ENCODE measurements at places on chromosomes 5 and 9.

DNA sequence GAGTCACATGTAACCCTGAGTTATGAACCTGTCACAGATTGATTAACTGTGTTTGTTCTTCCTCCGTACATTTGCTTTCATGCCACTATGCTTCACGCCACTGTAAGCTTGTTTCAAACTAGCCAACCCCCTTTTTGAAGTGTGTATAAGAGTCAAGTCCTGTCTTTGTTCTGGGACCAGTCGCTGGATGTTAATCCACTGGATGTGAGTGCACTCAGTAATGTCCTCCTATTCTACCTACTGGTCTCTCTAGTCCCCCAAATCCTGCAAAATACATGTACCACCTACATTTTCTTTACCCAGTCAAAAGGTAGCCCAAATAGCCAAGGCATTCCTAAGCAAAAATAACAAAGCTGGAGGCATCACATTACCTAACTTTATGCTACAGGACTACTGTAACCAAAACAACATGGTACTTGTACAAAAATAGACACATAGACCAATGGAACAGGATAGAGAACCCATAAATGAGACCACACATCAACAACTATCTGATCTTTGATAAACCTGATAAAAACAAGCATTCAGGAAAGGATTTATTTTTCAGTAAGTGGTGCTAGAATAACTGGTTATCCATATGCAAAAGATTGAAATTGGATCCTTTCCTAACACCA is 1139.1 kb upstream of the SEMA6A start:
- no peak for DNase-seq

DNA sequence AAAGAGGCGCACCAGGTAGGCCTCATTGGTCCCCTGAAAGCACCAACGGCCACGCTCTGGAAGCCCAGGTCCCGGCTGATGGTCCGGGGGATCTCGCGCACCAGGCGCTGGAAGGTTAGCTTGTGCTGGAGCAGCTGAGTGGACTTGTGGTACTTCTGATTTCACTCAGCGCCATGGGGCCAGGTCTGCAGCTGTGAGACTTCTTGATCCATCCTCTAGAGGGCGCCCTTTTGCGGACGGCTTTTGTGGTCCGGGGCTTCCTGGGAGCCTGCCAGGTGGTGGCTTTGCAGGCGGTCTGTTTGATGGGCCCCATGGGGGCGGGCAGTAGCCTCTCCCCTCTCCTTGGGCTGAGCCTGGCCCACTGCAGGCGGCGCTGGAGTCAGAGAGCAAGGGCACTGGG is 10.4 kb downstream of the TAF11L12 start:
- no peak for DNase-seq

DNA sequence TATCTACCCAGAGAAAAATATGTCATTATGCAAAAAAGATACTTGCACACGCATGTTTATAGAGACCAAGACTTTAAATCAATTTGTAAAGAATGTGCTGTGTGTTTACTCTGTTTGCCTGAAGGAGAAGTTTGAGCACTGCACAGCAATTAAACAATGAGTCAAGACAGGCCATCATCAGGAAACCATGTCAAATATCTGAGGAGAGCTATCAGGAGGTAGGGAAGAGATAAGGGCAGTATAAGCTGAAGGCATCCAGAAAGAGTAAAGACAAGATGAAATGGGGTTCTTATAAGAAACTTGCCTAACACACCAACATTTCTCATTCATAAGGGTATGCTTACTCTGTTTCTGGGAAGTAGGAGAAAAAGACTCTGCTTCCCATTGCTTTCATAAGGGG is 405.8 kb upstream of the PTGER4 start:
- DNase-seq = no peak

GRCh38 chr5:68818870-68819269 is 274.9 kb upstream of the SLC30A5 start:
- no peak for DNase-seq

- DNase-seq = no peak
Measured at GRCh38 chr5:141525653-141526052, 36.8 kb downstream of the PCDHGC5 start.

- no peak for DNase-seq
Measured at GRCh38 chr9:125683486-125683885, 23.5 kb downstream of the MAPKAP1 start.

DNA sequence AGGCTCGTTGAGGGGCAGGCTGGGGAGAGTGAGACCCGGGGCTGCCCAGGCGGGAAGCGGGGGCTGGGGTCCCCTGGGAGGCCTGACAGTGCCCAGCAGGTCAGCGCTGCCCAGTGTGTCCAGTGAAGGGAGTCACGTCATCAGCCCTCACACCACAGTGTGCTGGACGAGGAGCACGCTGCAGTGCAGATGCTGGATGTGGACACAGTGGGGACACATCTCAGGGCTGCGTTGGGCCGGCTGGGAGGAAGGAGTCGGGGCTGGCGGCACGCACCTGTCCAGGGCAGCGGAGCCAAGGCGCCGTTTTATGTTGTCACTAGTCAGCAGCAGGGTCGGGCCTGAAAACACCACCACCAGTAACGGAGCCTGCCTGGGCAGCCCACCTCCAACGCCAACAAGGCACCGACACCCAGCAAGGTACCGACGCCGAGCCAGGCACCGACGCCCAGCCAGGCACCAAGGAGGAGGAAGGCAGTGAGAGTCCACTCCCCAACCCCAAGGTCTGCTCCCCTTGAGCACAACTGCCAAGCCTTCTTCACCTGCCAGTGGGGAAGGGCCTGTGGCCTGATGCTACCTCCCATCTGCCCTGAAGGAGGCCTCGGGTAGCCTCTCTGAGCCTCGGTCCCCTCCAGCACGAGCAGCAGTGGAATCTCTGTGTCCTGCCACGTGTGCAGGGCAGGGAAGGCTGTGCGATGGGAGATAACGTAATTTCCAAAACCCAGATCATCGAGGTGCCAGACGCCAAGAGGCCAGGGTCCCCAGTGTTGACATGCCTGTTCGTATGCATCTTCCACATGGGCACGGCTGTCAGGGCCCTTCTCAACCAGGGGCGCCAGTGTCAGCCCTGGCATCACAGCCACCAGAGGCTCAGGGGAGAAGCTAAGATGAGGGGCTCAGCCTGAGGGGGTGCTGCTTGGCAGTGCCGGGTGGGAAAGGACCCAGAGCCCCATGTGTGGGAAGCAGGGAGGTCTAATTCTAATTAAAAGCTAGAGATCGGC is 21.9 kb upstream of the NSMF start:
- no peak for DNase-seq

DNA sequence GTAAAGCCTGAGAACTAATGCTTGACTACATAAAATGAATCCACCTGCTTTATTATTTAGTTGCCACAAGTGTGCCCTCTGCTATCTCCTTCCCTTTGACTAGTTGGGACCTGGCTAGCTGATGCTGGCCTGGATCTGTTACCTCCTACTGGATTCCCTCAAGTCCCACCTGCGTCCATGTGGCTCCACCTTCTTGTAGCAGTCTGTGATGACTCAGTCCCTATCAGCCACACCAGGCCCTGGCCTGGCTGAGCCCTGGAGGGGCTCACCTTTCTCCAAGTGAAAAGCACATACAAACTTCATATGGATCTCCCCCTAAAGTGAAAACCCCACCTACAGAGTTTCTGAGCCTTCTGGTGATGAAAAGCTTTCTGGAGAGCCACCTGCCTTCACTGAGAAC is 611.4 kb downstream of the SEMA5A start:
- no peak for DNase-seq

DNA sequence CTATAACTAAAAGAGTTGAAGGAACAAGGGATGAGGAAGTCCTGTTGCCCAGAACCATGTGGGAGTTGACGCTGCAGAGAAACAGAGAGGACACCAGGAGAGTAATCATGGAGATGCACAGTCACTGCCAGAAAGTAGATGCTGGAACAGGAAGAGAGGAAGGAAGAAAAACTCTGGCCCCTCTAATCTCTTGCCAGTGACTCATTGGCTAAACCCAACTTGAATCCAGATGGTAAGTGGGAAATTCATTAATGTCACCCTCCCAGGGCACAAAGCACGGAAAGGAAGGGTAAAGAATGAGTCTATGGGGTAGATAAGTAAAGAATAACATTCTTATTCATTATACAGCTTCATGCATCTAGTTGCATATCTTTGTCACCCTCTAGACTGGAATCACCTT is 631.9 kb downstream of the PRELID2 start:
- DNase-seq = no peak

GRCh38 chr5:172118891-172119290 is 69.1 kb downstream of the STK10 start:
- DNase-seq = no peak

GRCh38 chr5:20113031-20113715 is 125.2 kb upstream of the CDH18 start:
- DNase-seq = no peak

DNA sequence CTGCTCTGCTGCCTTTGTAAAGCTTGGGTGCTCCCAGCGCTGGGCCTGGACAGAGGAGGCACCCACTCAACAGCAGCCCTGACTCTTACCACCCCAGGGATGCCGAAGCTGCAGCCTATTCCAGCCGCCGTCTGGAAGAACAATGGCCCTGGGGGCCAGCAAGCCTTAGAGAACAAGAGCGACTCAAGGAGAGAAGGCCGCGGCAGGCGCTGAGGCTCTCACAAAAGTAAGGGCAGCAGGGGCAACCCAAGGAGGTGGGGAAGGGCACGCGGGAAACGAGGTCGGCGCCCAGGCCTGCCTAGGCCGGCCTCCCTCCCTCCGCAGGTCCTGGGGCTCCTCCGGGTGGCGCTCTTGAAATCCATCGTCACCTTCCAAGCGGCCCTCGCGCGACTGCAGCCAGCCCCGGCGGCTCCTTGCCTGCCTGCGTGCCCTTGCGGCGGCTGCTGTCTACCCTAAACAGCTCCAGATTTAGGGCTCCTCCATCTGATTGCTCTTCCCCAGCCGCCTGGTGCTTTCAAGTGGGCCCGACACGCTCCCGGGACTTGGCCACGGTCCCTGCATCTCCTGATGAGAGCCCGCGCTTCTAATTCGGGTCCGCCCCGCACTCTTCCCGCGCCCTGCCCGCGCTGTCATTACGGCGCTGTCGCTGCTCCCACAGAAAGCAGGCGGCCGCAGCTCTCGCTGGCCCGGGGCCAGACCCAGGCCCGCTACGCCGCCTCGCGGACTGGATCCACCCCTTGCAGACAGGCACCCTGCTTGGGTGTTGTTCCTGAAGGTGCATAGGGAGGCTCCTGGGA is 213.3 kb downstream of the SEMA6A start:
- DNase-seq = no peak

DNA sequence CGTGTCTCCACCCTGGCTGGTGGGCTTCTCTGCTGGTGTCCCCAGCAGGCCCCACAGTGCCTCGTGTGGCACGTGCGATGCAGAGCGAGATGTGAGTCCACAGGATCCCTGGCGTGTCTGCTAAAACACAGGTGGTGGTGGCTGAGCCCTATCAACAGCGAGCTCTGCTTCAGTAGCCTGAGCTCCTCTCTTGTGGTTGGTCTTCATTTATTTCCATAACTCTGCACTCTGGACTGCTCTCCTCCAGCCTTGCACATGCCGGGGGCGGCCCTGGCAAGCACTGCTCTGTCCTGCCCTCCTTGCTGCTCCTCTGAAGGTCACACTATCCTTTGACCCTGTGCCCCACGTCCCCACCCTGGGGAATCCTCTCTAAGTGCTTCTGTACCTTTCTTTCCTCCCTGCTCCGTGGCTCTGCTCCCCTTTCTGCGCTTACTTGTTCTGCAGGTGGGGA is 59.2 kb downstream of the NSUN2 start:
- DNase-seq = no peak

GRCh38 chr5:58497921-58498320 is 6.7 kb downstream of the GAPT start:
- no peak for DNase-seq

GRCh38 chr9:859251-859650 is 17.8 kb downstream of the DMRT1 start:
- DNase-seq = no peak

DNA sequence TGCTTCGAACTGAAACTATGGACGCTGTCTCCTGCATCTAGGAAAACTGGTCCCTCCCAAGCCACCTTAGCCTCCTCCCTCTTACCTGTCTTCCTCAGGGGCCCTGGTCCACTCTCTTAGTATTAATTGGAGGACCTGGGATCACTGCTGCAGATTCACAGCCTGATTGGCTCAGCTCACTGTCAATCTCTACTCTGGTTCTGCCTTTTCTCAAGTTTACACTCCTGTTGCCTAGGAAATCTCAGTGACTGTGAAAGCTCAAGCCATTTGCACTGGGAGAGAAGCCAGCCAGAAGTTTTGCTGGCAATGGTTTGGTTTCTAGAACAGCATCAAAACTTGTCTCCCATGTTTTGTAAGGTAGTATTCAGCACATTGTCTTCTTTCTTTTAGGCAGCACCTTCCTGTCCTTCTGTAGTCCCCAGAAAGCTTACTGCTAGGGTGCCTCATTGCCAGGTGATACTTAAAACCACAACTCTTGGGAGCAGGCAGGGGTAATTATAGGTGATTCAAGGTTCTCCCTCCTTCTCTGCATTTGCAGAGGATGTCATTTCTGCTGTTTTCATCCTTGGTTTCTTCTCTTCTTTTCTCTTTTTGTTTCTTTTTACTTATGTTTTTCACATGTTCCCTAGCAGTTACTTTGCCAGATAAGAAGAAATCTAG is at the start of gene CAPSL:
Gene CAPSL, minus strand, starts transcription at position 55 of the 660 bp plus-strand sequence. CDS start 17,502 bp downstream, outside the sequence.
- no peak for DNase-seq

- no peak for DNase-seq
Measured at GRCh38 chr9:136424750-136425362, 14.4 kb downstream of the PMPCA start.

GRCh38 chr5:6736524-6737042 is 23.4 kb downstream of the TENT4A start:
- DNase-seq = no peak

- DNase-seq = no peak
Measured at GRCh38 chr5:57780306-57780960, 297.8 kb upstream of the ACTBL2 start.

GRCh38 chr9:95081998-95082397 is 235.5 kb downstream of the FANCC start:
- no peak for DNase-seq

DNA sequence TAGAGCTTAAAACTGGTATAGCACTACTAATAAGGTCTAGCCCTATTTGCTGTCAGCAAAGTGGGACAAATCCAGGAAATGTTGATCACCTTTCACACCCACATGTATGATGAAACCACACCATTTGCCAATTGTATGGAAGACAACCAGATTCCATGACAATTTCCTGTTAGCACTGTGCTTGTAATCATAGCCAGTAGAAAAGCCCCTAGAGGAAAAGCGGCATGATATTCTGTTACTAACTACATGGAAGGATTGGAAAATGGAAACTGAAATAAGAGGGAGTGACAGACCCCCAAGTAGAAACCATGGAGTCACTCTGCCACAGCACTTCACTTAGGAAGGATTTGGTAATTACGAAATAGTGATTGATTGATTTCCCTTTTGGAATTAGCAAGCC is 923 bp downstream of the SPATA6L start:
- no peak for DNase-seq

GRCh38 chr5:425714-426113 is 17.3 kb upstream of the EXOC3 start:
- DNase-seq = no peak

GRCh38 chr9:113238202-113238858 is 17.0 kb downstream of the SLC31A1 start:
- no peak for DNase-seq

GRCh38 chr5:66436721-66437120 is 159.5 kb upstream of the MAST4 start:
- no peak for DNase-seq

- no peak for DNase-seq
Measured at GRCh38 chr9:130139251-130139650, 33.0 kb upstream of the NCS1 start.
